ENCODE measurements at places on chromosomes 7 and 10.

DNA sequence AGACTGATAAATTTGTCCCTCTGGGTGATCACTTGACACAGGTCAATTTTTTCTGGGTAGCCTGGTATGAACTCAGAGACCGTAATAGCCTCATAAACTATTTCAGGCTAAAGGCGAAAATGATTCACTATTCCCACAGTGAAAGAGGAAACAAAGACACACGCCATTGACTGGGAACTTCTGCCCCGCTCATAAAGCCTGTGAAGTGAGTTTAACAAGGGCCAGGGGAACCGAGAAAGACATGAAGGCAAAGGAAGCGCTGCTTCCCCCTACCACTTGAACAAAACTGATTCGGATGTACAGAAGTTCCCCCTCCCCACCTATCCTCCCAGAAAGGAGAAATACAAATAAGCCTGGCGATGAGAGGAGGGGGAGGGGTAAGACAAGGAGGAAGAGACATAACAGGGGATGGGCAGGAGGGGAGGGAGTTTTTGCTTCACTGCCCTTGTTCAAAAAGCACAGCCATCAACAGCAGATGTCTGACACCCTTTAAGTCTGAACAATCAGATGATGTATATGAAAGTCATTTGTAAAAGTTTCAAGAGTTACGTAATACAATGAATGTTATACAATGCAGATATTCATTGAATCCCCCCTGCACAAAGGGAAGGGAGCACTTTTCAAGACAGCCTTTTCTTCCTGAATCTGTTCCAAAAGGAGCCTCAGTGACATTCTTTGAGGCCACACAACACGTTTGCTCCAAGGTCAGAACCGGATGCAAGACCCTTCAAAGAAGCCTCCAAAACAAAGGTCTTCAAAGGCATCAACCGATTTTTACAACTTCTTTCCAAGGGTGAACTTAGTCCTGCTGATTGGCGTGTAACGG is 734 bp downstream of the ABCB4 start:
- H3K4me1 ChIP-seq = peaks cover 4% of the 10 kb centered on the region
- no peaks in the 10 kb centered on the region for H3K36me3 ChIP-seq
- H3K4me3 ChIP-seq = no peak overlapping the region
- H3K27ac ChIP-seq = no peak overlapping the region

DNA sequence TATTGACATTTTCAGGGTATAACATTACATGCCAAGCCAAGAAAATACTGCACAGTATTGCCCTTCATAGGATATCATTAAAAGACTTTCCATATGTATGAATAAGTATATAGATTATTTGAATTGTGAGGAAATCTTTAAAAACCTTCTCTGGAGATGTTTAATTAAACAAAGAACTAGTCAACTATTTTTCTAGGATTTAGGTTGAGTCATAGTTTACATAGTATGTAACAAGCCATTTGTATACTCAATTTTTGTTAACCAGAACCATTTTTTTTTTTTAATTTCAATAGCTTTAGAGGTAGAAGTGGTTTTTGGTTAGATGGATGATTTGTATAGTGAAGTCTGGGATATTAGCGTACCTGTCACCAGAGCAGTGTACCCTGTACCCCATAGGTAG is 151.2 kb upstream of the ASAH2 start:
- no peaks in the 10 kb centered on the region for H3K27me3 ChIP-seq
- H3K36me3 ChIP-seq = no peaks in the 10 kb centered on the region
- DNase-seq = no peak

DNA sequence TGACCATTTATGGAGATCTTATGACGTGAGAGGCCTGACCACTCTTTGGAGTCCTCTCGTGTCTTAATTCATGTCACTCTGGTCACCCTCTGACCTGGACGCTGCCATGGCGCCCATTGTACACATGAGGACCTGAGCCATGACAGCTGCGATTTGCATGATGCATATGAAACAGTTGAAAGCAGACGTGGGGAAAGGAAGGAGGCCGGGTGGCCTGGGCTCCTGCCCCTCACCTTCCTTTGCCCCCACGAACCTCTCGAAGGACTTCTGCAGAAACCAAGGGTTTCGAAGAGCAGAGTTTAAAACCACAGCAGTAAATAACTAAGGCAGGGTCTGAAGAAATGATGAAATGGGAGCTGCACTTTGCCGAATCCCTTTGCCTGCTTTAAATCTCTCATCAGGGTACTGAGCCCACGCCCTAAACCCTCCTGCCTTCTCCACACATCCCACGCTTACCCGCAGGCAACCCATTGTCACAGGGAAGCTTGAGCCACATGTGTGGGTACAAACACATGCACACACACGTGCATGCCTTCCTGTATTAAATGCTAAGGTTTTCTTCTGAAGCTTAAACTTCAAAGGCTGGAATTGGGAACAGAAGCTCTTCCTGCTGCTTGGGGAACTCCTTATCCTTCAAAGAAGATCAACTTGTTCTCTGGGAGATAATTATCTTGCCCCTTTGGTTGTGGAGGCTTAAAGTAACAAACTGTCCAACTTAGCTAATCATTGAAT is 11.7 kb upstream of the CALML3 start:
- DNase-seq = no peak
- no peaks in the 10 kb centered on the region for H3K27me3 ChIP-seq
- H3K27ac ChIP-seq = no peak overlapping the region
- no peak overlapping the region for H3K4me3 ChIP-seq

GRCh38 chr7:133748443-133749407 is 378.4 kb upstream of the LRGUK start:
- DNase-seq = no peak
- H3K4me1 ChIP-seq = no peaks in the 10 kb centered on the region
- no peaks in the 10 kb centered on the region for H3K27me3 ChIP-seq
- no peak overlapping the region for H3K27ac ChIP-seq
- H3K4me3 ChIP-seq = no peak overlapping the region
- no peaks in the 10 kb centered on the region for H3K36me3 ChIP-seq

All from CD4-positive, alpha-beta memory T cell (primary cell).